ENCODE measurements at places on chromosomes 4 and X.

DNA sequence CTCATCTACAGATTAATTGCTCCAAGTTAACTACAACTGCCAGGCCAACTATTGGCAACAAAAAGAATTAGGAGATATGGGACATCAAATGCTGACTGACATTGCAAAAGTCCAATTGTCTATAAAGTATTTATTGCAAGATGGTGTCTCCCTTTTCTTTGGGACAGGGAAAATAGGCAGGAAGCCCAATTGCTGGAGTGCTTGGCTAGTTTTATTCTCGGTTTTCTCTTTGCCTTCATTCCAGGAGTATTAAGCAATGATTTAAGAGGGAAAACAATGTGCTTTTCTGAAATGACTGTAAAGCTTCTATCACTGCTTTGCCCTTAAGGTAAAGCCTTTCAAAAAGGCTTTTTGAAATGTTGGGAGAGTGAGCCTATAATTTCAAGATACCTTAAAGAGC, 62.8 kb upstream of the DIAPH2 start:
- DNase-seq, result no peak
- no peaks in the 10 kb centered on the region for H3K36me3 ChIP-seq
- no peaks in the 10 kb centered on the region for H3K4me1 ChIP-seq
- no peak overlapping the region for H3K4me3 ChIP-seq
- no peaks in the 10 kb centered on the region for H3K27me3 ChIP-seq

- H3K27ac ChIP-seq, result peak overlapping the region; percentile 60
- no peak overlapping the region for H3K4me3 ChIP-seq
- H3K4me1 ChIP-seq, result peaks cover 2% of the 10 kb centered on the region
- H3K27me3 ChIP-seq, result no peaks in the 10 kb centered on the region
- H3K36me3 ChIP-seq, result no peaks in the 10 kb centered on the region
These were observed 9.7 kb downstream of the UNC5C start for GRCh38 chr4:95539106-95539505.

DNA sequence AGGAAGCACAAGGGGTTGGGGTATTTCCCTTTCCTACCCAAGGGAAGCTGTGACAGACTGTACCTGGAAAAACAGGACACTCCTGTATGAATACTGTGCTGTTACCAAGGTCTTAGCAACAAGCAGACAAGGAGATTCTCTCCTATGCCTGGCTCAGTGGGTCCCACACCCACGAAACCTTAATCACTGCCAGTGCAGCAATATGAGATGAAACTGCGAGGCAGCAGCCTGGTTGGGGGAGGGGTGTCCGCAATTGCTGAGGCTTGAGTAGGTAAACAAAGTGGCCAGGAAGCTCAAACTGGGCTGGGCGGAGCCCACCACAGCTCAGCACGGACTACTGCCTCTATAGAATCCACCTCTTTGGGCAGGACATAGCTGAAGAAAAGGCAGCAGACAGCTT, 197.7 kb downstream of the INPP4B start:
- no peak overlapping the region for H3K27ac ChIP-seq
- DNase-seq, result no peak
- no peaks in the 10 kb centered on the region for H3K27me3 ChIP-seq
- H3K4me1 ChIP-seq, result peaks cover 9% of the 10 kb centered on the region
- H3K36me3 ChIP-seq, result no peaks in the 10 kb centered on the region

DNA sequence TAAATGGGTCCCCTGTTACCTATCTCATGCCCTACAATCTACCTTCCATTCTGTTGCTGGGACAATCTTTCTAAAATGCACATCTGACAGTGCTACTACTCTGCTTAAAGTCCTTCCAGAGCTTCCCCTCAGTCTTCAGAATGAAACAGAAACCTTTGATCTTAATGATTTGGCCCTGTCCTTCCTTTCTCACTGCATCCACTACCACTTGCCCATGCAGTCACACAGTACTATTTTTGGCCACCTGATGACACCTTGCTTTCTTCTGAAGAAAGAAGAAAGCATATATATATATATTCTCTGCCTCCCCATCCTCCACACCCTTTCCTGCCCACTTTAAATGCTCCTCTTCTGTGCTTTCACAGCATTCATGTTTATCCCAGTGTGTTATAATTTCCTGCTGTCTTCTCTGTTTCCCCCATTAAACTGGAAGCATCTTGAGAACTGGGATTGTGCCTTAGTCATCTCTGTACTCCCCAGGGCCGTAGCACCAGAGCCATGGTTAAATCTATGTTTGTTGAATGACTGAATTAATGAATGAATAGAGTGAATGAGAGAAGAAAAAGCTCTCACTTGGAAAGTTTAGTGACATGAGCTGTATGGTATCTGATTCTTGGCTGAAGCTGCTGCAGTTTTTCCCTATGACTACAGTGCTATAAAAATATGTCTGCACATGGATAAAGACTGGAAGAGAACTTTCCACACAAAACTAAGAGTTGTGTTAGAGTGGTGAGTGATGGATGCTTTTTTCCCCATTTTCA, 56.2 kb downstream of the RTL9 start:
- no peaks in the 10 kb centered on the region for H3K27me3 ChIP-seq
- no peak overlapping the region for H3K27ac ChIP-seq
- DNase-seq, result no peak

GRCh38 chrX:76477353-76477752, 49.8 kb downstream of the MAGEE1 start:
- no peak overlapping the region for H3K27ac ChIP-seq
- no peaks in the 10 kb centered on the region for H3K27me3 ChIP-seq
- no peak overlapping the region for H3K4me3 ChIP-seq
- DNase-seq, result no peak

DNA sequence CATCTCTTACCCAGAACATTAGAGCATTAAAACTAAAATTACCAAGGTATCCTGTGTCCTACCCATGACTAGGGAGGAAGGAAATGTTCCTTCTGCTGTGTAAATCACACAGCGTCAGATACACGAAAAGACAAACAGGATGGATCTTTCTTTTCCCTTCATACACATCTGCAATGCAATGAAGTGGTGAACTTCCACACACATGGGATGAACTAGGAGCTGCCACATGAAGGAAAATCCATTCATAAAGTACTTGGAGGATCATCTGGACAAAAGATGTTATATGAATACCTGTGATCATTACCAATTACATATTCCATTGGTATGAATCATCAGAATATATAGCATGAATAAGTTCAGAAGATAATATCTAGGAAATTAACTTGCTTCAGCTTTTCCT, 46.2 kb downstream of the LDB2 start:
- H3K27ac ChIP-seq, result peak overlapping the region; percentile 34
- H3K4me3 ChIP-seq, result no peak overlapping the region
- H3K27me3 ChIP-seq, result no peaks in the 10 kb centered on the region
- no peaks in the 10 kb centered on the region for H3K36me3 ChIP-seq
- no peak for DNase-seq

- no peak overlapping the region for H3K4me3 ChIP-seq
- no peak for DNase-seq
- H3K4me1 ChIP-seq, result no peaks in the 10 kb centered on the region
- no peaks in the 10 kb centered on the region for H3K27me3 ChIP-seq
These were observed 177.3 kb downstream of the PABPC4L start for GRCh38 chr4:134024251-134024650.

DNA sequence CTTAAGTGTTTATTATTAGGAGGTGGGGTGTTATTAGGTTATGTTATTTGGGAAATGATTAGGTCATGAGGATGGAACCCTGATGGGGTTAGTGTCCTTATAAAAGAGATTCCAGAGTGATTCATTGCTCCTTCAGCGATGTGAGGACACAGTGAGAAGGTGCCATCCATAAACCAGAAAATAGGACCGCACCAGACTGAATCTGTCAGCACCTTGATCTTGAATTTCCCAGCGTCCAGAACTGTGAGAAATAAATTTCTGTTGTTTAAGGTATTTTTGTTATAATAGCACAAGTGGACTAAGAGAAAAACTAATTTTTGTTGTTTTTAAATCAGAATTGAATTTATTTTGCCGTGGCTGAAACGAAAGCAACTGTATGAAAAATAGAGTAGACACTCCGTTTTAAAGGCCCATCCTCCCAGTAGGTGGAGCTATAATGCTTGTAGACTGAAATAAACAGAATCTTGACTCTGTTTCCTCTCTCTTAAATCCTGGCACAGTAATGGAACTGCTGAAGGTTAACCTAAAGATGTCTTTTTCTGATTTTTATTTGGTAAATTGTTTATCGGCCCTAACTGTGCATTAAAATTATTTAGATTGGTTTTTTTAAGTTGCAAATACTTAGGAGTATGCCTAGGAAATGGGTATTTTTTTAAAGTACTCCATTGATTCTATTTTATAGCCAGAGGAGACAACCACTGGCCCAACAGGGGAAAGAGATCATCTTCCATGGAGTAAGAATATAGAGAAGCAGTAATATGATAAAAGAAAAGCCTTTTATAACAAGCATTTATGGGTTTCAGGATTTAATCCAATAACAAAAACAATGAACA, 133.2 kb upstream of the ADAMTS3 start:
- no peak overlapping the region for H3K27ac ChIP-seq
- no peaks in the 10 kb centered on the region for H3K36me3 ChIP-seq
- H3K4me3 ChIP-seq, result no peak overlapping the region
- no peaks in the 10 kb centered on the region for H3K27me3 ChIP-seq

GRCh38 chr4:169278624-169279023, 7.9 kb upstream of the SH3RF1 start:
- H3K4me1 ChIP-seq, result no peaks in the 10 kb centered on the region
- DNase-seq, result no peak
- no peak overlapping the region for H3K4me3 ChIP-seq
- no peaks in the 10 kb centered on the region for H3K36me3 ChIP-seq
- no peaks in the 10 kb centered on the region for H3K27me3 ChIP-seq

DNA sequence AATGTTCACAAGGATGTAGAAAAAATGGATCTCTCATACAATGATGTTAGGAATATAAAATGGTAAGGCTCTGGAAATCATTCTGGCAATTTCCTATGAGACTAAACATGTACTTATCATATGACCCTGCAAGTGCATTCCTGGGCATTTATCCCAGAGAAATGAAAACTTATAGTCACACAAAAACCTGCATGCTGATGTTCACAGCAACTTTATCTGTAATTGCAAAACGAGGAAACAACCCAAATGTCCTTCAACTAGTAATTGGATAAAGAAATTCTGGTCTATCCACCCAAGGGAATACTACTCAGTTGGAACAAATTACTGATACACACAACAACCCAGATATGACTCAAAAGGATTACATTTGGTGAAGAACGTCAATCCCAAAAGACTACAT, 14.5 kb downstream of the ZCCHC18 start:
- no peak overlapping the region for H3K27ac ChIP-seq
- H3K27me3 ChIP-seq, result peaks cover 18% of the 10 kb centered on the region
- H3K36me3 ChIP-seq, result peaks cover 26% of the 10 kb centered on the region
- no peak overlapping the region for H3K4me3 ChIP-seq
- no peaks in the 10 kb centered on the region for H3K4me1 ChIP-seq

DNA sequence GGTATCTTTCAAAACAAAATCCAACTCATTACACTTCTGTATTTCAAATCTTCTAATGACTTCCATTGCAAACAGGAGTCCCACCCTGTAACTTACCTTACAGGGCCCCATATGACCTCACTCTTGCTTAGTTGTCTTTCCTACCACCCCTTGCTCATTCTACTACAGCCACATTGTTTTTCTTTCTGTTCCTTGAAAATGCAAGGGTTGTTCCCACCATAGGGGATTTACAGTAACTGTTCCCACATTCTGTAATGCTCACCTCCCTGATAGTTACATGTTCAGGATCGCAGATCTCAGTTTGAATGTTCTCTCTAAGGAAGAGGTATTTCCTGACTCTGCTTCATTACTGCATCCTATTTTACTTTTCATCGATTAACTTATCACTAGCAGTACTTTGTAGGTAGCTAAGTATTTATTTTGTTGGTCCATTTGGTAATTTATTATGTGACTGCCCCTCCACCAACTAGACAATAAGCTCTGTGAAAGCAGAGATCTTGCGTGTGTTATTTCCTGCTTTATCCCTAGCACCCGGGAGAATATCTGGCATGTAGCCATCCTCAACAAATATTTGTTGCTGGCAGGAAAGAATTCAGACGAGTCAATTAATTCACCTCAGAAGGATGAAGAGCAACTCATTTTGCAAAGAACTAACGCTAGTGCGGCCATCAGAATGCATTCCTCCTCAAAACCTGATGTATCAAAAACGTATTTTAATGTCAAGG, 21.4 kb downstream of the MAOB start:
- peaks cover 14% of the 10 kb centered on the region for H3K4me1 ChIP-seq
- no peaks in the 10 kb centered on the region for H3K36me3 ChIP-seq
- DNase-seq, result no peak
- no peak overlapping the region for H3K27ac ChIP-seq
- no peak overlapping the region for H3K4me3 ChIP-seq

DNA sequence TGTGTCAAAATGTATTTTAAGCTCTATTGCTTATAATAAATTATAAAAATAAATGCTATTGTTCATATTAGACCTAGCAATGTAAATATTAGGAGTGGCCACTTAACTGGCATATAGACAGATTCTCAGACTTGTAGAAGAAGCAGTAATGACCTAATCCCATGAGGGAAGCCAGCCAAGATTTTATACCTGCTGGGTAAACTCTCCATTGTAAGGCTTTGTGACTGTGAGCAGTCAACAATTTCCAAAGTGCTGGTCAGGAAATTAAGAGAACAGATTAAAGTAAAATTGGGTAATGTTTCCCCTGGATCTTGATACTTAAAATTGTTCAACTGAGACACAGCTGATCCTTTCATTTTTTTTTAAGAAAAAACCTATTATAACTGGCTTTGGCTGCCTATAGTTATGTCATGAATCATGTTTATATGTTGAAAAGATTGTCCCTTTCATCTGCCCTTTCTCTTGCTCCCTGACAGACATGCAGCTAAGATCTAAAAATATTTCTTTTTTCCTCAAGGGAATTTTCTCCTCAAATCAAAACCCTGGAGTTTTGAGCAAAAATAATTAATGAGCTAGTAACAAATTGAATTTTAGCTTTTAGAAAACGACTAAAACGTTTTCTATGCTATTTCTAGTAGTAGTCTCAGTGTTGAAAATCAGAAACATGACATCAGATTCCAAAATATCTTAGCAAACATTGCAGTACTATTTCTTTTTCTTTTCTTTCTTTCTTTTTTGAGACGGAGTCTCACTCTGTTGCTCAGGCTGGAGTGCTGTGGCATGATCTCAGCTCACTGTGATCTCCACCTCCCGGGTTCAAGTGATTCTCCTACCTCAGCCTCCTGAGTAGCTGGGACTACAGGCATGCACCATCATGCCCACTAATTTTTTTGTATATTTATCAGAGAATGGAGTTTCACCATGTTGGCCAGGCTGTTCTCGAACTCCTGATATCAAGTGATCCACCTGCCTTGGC, 77.9 kb downstream of the ADGRL3 start:
- no peak overlapping the region for H3K4me3 ChIP-seq
- no peaks in the 10 kb centered on the region for H3K27me3 ChIP-seq
- no peaks in the 10 kb centered on the region for H3K36me3 ChIP-seq
- no peak for DNase-seq
- H3K27ac ChIP-seq, result no peak overlapping the region

DNA sequence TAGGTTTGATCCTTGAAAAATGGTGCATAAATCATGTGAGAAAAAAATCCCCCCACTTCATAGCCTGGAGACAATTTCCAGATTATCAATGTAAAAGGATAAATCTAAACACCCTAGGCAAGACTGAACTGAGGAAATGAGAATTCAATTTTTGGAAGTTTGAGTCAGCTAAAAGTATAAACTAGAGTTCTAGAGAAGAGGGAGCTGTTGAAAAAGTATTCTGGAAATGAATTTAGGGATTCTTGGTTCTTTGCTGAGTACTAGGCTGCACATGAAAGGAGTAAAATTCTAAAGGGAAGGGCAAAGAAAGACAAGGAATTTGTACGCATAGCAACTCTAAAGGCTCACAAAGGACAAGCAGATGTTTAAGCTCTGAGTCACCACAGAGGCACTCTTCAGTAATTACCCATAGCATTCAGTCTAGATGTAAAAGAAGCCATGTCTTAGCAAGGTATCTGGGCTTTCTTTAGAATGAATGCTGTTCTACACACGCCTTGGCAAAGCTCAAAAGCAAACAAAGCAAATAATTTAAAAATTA, 896.5 kb downstream of the PDHA2 start:
- no peak for DNase-seq
- no peak overlapping the region for H3K27ac ChIP-seq
- no peaks in the 10 kb centered on the region for H3K4me1 ChIP-seq
- no peaks in the 10 kb centered on the region for H3K27me3 ChIP-seq
- no peak overlapping the region for H3K4me3 ChIP-seq

Measured in heart right ventricle (tissue), 16 donors.